HS-27A (cell line): ENCODE measurements at places on chromosomes 16 and 17.

GRCh38 chr17:45200701-45201100 lies 21.0 kb upstream of the FMNL1 start:
- DNase-seq, result no peak

GRCh38 chr16:68041783-68042182 lies 18.7 kb downstream of the DUS2 start:
- no peak for DNase-seq

DNA sequence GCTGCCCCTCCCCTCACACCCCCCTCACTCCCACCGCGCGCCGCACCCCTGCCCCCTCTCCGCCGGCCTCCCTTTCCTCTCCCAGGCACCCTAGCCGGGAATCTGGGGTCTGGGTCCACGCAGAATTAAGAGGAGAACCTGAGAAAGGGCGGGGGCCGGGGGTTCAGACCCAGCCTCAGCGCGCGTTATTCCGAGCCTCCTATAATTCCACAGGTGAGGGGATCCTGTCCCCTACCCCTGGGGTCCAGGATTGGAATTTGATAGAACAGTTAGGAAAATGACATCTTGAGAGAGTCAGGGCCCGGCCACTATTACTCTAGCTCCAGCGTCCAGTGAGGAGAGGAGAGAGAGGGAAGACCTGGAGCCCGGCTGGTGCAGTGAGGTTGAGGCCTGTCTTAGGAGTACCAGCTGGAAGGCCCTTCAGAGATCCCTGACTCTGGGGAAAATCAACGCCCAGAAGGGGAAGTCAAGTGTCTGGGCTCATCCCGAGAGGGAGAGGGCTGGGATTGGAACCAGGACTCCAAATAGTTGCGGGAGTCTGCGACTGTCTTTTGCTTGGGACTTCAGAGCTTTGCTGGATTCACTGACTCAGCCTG lies 17.3 kb downstream of the GRB7 start:
- DNase-seq, result no peak

- DNase-seq, result no peak
These were observed 28.0 kb downstream of the NFATC3 start for GRCh38 chr16:68113059-68113761.

DNA sequence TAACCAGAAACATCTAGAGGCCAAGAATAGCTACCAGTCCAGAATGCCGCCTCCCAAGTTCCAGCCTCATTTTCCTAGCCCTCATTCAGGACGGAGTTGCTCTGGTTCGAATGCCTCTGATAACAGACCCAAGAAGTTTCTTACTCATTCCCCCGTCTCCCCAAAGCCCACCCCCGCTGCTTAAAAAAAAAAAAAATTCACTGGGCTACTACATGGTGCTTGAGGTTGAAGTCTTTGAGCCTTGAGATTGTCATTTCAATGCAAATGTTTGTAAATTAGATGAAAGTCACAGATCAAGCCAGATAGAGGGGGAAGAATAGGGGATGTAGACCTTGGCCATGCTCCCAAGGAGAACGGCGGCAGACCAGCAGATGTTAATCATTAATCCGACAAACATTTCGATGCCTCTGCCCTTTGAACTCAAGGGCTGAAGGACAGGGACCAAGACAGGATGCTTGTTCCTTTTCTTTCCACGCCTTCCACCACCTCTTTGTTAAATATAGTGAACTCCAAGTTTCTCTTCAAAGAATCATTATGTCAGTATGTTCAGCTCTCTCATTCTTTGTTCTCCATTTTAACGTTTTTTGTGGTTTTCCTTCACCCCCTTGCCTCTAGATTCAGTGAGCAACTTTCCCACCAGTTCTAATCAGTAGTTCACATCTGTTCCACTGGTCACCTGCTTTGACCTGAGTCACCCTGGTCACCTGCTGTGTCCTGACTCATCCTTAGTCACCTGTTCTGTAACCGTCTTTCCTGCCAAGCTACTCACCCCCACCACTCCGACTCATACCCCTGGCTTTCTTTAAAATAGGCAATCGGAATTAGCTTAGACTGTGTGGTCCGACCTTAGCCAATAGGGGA lies 190.3 kb downstream of the CPPED1 start:
- DNase-seq, result no peak

DNA sequence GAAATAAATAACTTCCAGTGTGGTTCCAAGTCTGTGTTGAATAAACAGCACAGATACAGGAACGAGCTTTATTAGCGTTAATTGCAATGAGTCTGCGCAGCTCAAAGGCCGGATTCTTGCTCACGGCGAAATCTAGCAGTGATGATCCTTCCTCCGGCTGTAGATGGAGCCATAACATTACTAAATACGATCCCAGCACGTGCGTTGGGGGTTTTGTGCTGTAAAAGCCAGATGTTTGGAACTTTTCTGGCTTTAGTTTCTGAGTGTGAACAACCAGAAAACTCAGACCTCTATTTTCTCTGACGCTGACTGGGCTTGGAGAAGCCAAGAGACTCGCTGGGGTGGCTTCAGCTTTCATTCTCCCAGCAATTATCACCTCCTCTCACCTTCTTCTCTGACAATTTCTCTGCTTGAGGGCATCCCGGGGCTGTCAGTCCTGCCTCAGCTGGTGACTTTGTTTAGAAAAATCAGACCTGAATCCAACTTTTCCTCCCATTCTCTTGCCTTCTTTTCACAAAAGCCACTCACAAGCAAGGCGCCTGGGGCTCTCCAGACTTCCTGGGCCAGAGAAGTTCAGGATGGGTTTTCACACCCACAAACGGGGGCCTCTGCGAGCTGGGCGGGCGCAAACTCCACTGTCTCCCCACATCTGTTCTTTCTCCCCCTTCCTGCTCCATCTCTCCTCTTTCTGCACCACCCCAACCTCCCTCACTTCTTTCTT lies 47.1 kb upstream of the AKTIP start:
- DNase-seq, result peak; percentile 22

GRCh38 chr17:62366191-62366590 lies 14.2 kb upstream of the EFCAB3 start:
- no peak for DNase-seq

- no peak for DNase-seq
These were observed 73.7 kb upstream of the FOXF1 start for GRCh38 chr16:86436466-86437185.

DNA sequence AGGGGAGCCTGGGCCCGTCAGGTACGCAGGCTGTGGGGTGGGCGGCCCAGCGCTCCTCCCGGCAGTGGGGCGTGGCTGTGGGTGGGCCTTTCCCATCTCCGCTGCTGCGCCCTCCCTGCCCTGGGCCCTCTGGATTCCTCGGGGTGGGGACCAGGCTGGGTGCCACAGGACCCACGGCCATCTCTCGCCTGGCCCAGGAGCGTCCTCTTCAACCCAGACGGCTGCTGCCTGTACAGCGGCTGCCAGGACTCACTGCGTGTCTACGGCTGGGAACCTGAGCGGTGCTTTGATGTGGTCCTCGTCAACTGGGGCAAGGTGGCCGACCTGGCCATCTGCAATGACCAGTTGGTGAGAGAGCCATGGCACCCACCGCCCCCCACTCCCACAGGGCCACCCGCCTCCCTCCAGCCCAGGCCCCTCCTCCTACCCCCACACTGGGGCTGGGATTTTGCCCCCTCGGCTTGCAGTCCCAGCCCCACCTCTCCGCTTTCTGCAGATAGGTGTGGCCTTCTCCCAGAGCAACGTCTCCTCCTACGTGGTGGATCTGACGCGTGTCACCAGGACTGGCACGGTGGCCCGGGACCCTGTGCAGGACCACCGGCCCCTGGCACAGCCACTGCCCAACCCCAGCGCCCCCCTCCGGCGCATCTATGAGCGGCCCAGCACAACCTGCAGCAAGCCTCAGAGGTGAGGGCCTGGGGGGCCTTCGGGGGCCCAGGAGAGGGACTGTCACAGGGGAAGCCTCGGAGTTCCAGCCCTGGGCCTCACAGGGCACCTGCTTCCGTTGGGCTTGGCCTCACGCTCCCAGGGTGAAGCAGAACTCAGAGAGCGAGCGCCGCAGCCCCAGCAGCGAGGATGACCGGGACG lies 17.2 kb downstream of the KATNB1 start:
- DNase-seq, result no peak

- no peak for DNase-seq
These were observed 147.4 kb upstream of the TBX2 start for GRCh38 chr17:61251939-61252865.

GRCh38 chr17:10327640-10328039 lies 45.2 kb downstream of the MYH13 start:
- DNase-seq, result peak; percentile 48

- peak; percentile 20 for DNase-seq
These were observed 487 bp downstream of the C17orf67 start for GRCh38 chr17:56833057-56833808.

DNA sequence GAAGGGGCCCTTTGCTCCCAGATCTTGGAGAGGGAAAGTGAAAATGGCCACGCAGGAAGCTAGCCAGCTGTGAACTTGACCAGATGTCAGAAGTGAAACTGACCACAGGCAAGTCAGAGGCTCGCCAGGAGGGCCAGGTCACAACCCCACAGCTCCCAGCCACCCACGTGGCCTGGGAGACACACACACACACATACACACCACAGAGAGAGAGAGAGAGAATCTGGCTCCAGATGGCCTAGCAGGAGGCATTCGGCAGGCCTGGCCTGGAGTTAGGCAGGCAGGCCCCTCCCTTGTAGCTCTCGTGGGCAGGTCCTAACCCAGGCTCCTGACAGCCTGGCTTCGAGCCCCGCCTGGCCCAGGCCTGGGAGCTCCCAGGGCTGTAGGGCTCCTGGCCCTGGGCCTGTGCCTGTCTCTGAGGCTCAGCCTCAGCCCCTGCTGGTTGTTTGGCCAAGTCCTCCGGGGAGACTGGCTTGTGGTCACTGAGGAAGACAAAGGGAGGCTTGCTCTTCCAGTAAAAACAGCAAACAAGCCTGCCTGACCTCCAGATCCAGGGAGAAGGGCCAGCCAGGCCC lies 20.2 kb downstream of the NGFR start:
- DNase-seq, result peak; percentile 51
